ENCODE measurements at places on chromosomes 1 and 21.

GRCh38 chr1:9651565-9652378 is at the start of gene PIK3CD:
TSS of gene PIK3CD (plus strand) at chr1:9651731. CDS start at chr1:9710456, 58,725 bp downstream.
- DNase-seq: no peak

DNA sequence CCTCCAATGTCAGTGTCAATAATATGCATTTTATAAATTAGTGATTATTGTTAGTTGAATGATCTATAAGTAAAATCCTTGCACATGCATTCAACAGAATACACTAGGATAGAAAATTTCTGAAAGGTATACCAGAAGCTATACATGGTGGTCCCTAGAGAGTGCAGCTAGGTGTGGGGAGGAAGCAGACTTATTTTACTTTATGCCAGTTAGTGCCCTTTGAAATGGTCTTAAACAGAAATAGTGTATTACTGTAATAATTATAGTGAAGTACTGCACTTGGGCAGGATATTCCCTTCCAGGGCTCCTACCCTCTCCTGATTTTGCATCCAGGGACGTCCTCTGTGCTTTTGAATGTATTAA is 23.2 kb upstream of the WDR26 start:
- DNase-seq: no peak

- DNase-seq: no peak
Measured at GRCh38 chr1:106879538-106879937, 176.9 kb upstream of the PRMT6 start.

DNA sequence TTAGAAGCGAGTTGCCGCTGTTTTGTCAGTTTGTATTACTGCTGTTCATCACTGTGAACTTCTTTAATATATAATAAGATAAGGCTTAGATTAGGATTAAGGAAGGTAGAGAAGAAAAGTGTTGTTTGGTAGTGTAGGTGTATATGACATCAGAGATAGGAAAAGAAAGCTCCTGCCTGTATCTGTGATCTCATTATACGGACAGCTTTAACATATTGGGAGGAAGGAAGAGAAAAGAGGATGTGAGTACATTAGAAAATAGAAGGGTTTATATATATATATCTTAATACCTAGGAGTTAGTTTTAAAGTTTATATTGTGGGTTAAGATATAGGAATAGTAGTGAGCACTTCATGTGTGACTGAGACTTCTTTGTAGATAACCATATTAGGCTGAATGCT is 71.0 kb downstream of the RALGPS2 start:
- no peak for DNase-seq

DNA sequence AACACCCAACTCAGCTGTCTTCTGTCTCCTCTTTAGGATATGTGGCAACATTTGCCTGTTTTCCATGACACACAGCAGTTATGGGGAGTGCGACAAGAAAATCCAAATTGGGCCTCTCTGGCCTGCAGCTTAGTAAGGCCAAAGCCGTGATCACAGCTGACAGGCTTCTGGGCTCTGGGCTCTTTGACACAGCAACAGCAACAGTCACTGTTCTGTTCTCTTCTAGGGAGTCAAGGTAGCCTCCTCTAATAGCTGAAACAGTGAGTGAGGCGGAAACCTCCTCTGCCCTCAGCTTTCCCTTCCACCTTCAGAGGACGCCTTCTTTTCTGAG is 19.0 kb downstream of the CLCA1 start:
- no peak for DNase-seq

DNA sequence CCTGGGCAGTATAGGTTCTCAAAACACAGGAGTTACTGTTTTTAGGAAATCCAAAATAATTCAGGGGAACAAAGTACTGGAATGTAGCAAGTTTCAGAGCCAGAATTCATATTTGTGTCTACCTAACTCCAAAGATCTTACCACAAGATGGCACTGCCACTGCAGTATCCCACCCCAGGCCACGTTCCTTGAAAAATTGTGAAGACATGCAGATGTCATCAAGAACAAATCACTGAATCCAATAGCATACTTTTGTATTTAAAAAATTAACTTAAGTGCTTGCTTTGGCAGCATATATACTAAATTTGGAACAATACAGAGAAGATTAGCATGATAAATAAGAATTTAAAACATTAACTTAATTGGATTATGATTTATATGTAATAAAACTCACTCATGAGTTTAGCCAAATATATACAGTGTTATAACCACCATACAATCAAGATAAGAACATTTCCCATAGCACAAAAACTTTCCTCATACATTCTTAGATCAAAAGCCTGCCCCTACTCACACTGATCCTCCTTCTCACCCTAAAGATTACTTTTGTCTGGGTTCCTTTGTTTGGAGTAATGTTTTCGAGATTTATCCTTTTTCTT is 209.9 kb downstream of the FAF1 start:
- DNase-seq: no peak

- no peak for DNase-seq
Measured at GRCh38 chr1:161838362-161838761, 72.2 kb downstream of the ATF6 start.

DNA sequence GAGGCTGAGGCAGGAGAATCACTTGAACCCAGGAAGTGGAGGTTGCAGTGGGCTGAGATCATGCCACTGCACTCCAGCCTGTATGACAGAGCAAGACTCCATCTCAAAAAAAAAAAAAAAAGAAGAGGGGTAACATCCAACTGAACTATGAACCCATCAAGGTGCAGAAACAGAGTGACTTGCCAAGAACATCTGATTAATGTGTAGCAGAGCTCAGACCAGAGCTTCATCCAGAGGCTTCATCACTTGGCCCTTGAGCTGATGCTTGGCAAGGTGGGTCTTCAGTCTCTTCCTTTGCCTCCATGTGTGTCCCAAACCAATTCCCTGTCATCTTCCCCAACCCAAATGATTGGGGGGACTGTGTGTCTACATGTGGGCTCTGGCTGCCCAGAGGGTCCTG is 32.6 kb downstream of the HSD3B1 start:
- no peak for DNase-seq

- no peak for DNase-seq
Measured at GRCh38 chr21:40830836-40831235, 16.1 kb downstream of the DSCAM start.

DNA sequence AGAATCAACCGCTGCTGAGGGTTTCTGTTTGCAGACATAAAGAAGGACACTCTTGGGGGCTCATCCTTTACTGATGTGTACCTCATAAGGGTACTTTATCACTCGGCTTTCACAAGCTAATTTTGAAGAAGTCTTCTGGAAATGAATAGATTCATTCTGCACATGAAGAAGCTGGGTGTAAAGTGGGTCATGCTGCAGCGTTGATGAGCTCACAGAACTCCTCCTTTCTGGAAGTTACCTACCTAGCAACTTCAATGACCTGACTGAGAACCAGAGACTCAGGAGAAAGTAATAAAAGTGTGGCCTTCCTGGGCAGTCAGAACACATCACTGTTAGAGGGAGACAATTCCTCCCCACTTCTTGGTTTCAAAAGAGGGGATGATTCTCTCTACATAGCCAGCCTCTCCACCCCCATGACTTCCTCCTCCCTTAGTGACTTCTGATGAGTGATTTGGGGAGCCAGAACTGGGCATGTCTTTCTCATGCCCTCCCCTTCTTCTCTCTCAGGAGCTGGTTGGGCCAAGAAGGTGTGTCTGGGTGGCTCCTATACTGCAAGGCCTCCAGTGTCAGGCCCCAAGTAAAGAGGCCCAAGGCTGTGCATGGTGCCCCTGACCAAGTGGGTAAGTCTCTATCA is 27.0 kb downstream of the PCNX2 start:
- no peak for DNase-seq

DNA sequence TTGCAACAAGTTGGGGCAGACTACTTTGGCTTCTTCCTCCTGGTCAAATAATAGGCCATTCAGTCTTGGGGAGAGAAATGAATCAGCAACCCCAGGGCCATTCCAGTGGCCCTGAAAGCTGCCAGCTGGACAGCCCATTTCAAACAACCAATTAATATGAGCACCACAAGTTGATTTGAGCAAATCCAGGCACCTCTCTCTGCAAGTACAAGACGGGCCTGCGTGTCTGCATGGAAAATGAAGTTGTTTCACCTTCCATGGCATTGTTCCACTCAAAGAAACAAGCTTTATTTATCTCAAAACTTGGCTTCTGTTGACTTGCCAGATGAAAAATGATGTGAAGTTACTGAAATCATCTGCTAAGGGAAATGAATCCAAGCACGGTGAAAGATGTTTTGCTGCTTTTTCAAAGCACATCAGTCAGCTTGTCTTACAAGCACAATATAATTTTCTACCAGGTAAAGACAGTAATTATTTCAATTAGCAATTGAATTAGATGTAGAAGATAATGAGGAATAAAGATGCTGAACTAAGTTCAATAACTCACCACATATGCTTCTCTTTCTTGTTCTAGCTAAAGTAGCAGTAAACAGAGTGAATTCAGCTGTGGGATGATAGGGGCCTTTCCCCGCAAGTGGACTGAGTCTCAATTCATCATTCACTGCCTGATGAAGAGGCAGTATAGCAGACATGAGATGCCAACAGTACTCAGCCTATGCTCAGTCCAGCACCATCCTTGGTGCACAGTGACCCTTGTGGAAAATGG is 95.2 kb upstream of the SSX2IP start:
- DNase-seq: no peak

Data from activated CD4-positive, alpha-beta T cell treated with anti-CD3 and anti-CD28 coated beads for 24 hours (primary cell).